ENCODE measurements at places on chromosomes 4 and X.

DNA sequence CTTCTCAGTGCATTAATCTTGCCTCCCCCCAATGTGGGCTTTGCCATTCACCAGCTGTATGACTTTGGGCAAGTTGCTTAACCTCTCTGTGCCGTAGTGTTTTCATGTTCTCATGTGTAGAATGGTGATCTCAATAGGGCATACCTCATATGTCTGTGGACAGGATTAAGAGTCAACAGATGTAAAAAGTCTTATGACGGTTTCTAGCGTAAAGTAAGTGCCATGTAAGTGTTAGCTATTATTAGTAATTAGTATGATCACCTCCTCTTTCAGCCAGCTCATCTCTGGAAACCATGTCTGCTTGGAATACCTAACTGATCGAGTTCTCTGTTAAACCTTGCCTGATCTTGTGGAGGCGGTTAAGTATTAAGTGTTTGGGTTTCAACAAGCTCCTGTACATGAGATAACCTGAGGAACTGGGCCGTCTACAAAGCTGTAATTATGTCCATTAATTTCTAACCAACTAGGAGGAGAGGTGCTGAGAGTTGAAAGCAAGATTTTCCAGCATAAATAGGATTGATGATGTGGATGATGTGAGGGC lies 66.3 kb downstream of the TSC22D3 start:
- DNase-seq, result no peak

DNA sequence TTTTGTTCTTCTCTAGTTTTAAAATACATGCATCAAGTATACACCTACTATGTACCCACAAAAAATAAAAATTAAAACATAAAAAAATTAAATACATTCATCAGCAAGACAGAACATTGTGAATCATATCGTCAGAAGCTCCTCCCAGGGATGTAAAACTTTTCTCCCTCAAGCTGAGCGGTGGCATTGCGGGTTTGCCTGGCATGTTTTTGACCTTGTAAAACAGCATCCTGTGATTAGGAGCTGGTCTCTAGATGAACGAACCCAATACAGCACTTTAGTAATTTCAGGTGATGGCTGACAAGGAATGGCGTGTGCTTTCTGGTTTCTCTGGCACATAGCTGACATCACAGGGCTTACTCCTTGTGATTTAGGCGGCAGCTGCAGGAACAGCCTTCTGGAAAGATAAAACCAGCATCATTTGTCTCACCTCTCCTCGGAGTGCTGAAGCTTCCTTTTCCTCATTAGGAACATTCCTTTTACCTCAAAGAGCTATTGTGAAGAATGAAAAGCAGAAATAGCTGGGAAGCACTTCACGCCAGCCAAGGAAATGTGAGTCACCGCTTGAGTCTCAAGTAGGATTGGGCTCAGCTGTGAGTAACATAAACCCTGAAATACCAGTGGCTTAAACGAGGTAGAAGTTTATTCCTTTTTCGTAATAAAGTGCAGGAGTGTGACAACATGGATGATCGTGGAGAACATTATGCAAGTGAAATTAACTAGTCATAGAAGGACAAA lies 44.3 kb downstream of the NYX start:
- DNase-seq, result no peak

GRCh38 chrX:71949844-71950445 lies 39.3 kb downstream of the NHSL2 start:
- DNase-seq, result no peak

DNA sequence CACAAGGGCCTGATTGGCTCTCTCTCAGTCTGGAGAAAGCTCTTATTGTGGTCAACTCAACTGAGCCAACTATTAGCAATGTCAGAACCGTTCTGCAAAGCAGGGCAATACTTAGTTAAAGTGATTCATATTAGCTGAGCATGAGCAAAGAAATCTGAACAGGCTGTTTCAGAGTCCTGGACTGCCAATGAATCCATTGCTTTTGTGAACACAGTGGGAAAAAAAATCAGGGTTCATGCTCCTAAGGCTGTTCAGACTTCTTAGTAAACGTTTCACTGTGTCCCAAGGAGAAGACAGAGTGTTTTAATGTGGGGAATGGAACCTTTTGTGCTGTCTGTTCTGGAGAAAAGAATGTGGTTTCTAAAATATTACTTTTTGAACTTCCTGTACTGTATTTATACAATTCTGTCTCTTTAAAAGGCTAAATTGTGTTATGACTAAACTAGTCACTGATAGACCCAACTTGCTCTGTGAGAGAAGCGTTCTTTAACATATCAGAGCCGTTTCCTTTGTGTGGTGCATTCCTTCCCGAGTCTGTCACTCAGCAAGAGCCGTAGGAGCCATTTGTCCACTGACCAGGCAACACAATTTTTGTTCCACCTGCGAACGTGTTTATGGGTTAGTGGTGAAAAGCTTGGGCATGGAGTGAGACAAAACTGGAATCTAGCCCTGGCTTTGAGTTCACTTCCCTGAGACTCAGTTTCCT lies 366.1 kb downstream of the FBXO8 start:
- no peak for DNase-seq

DNA sequence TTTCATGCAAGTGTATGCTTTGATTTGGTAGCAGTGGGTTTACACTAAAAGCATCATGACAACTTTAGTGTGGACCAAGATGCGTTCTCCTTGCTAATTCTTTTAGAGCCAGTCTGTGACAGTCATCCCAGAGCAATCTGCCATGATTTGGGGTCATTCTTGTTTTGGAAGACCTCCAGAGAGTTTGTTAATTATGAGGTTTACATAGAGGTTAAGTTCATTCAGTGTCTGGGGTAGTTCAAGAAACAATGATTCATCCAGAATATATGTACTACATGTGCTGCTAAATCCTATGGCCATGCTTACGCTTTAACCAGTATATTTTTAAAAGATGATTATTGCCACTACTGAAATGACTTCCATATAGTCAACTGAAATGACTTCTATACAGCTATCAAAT lies 328.5 kb upstream of the AGA start:
- DNase-seq, result no peak

DNA sequence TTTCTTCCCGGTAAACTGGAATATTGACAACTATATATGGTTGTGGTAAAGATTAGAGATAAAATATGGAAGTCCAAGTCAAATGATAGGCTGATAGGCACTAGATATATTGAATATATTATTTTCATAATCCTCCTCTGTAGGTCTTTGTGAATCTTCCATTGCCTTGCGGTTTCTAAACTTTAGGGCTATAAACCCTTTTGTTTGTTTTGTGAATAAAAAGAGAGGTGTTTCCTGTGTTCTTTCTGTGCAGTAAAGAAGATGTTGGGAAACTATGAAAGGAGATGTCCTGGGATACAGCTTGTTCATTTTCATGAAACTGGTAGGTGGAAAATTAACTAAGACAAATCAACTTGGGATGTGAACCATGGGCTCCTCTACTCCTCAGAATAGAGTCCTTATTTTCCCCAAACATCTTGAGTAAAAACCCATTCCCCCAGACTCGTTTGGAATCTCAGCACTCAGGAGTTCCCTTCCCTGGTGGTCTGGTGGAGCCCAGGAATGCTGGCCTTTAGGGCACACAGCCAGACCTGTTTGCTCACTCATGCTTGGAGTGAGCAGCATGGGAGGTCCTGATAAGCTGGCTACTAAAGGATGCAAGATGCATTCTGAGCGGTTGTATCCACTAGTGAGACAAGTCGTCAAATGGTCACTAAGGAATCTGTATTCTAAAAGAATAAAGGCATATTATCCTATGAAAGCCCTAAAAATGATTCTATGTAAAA lies 22.2 kb downstream of the PRDM8 start:
- no peak for DNase-seq

DNA sequence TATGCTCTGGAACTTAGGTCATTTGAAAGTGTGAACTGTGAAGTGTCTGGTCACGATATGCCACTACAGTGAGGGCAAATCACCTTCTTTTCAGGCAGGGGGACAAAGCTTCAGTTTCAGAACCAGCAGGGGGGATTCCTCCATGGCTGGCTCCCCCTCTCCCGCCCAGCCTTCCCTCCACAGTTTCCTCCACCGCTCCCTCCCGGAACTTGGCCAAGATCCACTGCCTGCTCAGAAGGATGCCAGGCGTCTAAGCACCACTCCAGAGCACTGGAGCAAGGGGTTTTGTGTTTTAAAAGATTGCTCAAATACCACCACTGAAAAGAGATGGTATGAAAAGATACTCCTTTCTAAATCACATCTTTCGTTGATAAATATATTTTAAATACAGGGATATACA lies 126.9 kb downstream of the ELOVL6 start:
- DNase-seq, result no peak

- DNase-seq, result no peak
These were observed 2.2 kb upstream of the FMR1NB start for GRCh38 chrX:147978931-147979330.

- DNase-seq, result no peak
These were observed 32.0 kb downstream of the DAPP1 start for GRCh38 chr4:99848591-99849001.

GRCh38 chr4:185532795-185533324 lies 2.4 kb downstream of the PDLIM3 start:
- DNase-seq, result no peak

- no peak for DNase-seq
These were observed 56.9 kb downstream of the NSG1 start for GRCh38 chr4:4443821-4444220.

DNA sequence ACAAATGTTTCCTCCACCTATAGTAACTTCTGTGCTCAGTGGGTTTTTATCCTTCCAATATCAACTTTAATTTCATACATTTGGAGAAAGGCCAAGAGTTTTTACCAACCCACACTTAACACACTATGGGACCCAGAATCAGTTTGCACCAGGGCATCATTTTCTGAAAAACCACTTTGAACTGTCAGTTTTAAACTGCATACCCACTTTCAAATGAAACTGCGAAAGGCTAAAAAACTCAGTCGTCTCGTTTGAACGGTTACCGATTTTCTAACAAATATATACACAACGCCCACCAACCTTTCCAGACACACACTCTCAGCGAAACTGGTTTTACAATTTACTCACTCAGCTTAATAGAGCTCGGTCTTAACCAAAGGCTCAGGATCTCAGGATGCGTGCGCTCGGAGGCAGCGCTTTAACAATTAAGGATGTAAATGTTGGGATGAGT lies 376 bp downstream of the ABCG2 start:
- no peak for DNase-seq

- no peak for DNase-seq
These were observed 123.5 kb downstream of the CAMK2D start for GRCh38 chr4:113637823-113638561.

DNA sequence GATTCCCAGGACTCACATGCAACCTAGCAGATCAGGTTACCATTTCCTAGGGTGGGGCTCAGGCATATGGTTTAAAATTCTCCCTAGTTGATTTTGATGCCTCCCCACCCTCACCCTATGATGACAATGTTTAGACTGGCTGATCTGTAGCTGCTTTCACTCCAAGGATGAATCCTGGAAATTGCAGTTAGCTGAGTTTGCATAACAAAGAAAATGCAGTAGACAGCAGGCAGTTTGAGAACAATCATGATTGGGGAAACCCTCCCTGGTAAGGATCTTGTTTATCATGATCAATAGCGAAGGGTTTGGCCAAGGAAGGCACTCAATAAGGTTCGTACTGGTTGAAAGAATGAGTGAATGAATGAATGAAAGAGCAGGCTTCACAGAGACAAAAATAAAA lies 2.1 kb downstream of the ZNF518B start:
- no peak for DNase-seq

DNA sequence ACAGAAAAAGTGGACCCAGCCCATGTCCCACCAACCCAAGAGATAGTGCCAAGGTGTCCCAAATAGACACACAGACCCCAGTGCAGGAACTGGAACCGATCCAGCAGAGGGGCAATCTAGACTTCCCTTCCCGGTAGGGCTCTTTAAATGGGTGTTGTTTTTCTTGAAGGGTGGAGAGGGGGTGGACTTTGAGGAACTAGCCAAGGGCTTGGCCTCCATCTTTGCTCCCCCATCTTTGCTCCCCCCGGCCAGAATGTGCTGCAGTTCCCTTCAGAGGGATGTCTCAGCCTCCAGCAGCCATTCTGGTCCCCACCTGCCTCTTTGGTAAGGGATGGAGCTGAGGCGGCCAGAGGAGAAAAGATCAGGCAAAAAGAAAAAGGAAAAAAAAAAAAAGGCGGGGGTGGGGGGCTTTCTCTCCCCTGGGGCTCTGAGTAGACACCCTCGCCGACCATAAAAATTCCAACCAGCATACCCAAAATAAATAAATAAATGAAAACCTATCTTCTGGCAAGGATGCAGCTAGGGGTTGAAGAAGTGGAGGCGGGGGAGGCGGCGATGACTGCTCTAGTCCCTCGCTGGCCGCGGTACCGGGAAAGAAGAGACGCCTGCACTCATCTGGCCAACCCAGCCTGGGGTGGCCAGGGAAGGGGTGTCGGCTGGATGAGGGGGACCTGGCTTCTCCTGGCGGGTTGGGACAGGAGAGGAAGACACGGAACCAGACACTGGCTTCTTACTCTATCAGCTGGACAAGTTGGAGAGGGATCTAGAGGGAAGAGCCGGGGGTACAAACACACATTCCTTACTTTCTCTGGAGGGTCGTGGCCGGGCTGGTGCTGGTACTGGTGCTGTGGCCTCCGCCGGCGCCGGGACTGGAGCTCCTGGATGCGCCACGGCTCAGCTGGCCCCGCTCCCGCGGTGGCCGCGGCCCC lies 38.5 kb upstream of the IQSEC2 start:
- no peak for DNase-seq

Data from T-cell (primary cell).